ENCODE measurements at places on chromosomes 5 and 9.

DNA sequence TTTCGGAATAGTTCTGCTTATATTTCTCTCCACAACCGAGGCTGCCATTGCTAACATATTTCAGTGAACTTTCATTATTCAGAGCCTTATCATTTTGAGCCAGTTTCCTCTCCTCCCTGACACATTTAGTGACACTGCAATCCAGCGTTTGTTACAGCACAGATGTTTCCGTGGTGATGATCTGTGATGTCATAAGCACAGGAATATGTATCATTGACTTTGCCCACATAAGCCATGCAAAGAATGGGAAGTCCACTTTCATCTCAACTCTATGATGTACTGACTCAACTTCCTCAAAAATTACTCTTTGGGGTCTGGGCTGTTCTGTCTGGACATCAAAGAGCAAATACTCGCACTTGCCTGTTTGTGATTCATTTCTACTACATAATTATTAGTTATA lies 291.8 kb downstream of the EBF1 start:
- DNase-seq = no peak

GRCh38 chr5:128695791-128696530 lies 157.9 kb upstream of the FBN2 start:
- peak; percentile 9 for DNase-seq

GRCh38 chr9:21322911-21323461 lies 12.2 kb downstream of the KLHL9 start:
- no peak for DNase-seq

DNA sequence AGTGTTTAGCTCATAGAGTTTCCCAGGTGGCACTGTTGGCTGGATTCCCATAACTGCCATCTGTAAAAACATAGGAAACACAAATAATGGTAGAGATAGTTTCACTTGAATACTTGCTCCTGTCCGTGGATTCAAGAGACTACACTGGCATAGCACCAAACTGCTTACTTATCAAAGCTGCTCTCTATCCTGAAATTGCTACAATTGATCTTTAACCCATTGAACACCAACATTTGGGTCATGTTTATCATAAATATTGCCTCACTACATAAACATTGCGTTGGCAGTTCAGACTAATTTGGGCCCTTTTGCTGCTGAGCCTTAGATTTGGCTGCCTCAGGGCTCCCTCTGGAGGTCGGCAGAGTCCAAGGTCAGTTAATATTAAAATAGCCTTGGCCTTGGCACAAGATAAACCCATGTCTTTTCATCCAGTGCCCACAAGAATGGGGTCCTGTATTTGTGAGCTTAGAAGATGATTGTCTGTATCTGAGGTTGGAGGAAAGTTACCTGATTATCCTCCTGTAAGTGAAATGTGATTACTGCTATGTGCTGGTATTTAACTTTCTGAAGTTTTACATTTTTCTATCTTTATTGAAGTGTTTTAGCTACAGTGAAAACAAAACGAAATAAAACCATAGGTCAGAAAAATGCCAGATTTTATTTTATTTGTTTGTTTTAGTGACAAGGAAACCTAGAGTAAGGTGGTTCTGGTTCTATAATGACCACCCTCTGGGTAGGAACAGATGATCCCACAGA lies 4.0 kb upstream of the RANBP3L start:
- peak; percentile 37 for DNase-seq

DNA sequence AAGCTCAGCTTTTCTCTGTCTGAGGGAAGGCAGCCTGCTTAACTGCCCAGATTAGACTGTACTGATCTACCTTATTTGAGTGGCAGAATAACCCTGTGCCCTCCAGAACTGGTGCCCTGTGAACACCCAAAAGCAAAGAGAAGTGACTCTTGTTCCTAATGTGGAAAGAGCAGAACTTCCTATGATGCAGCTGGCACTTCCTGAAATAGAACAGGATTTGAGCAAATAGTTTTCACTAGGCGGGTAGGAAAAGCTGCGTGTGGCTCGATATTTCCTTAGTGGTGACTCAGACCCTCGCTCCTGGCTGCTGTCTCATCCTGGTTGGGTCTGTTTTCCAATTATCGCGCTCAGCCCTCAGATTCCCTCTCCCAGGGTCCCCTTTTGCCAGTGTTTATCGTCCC lies 89.9 kb downstream of the SH3TC2 start:
- DNase-seq = peak; percentile 93

DNA sequence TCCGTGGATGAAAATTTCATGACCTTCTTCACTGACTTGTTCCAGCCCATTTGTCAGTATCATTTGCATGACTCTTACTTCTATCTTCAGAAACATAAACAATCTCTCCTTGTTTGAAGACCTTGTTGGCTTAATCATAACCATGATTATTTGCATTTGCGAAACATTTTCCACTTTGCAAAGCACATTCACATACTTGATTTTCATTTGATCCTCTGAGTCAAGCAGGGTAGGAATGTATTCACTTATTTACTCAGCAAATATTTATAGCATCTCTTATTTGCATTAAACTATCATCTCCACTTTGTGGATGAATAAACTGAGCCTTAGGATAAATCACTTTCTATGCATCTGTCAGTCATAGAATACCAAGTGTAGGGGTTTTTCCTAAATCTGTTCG lies 343.0 kb upstream of the SGCD start:
- DNase-seq = no peak

GRCh38 chr9:21528123-21528808 lies 46.2 kb upstream of the IFNE start:
- DNase-seq = no peak

GRCh38 chr5:93681432-93681831 lies 60.0 kb downstream of the POU5F2 start:
- DNase-seq = no peak

DNA sequence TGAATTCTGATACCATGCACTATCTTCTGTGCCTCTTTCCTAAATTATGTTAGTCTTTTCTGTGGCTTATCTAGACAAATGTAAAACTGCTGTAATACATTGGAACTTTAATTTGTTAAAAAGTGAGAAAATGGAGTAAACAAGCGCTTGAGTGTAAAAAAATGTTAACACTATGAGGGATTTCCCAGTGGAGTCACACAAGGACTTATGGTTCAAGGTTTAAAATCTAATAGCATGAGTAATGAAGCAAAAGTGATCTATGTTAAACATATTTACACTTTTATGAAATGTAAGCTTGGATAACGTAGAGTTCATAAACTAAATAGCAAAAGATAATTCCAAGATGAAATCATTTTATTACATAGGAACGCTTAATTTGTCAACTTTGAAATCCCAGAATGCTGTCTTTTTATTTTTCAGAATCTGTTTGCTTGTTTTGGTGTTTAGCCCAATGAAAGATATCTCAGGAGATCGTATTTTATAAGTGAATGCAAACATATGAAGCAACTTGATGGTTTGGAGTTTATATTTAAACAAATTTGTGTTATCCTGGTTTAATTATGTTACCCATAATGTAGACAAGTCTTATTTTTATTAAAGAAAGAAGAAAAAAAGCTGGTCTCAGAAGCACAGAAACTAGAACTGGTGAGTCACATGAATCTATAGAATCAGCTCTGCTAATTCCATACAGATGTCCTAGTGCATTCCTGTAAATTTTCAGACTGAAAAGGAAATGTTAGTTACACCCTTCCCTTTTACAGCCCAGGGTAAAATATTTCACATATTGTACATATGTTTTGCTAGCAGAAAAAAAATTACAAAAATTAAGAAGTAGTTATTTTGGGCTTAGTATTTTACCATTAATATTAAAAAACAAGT lies 34.2 kb upstream of the FBN2 start:
- DNase-seq = peak; percentile 30

DNA sequence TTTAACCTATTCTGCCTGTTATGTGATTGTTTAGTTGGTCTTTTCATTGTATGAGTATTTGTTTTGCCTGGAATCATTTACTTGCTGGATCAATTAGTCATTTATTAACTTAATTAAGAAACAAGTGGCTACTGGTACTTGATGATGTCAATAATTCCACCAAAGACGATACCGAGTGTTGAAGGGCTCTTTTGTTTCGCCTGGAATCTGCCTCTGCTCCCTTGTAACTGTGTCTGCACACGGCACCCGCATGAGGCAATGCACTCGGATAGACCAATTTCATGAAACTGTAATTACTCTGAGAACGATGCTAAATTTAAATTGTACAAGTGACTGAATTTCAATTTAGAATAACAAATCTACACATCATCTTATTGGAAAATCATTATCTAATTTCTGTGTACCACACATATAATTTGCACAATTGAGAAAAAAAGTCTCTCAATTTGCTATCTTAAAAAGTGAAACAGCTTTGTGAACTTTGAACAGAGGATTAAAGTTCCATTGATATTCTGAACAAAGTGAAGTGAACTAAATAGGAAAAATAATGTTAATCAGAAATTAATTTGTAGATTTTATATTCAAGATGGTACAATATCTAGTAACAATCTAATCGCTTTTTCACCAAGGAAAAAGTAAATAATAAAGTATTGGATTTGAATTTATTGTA lies 143.2 kb downstream of the CTNND2 start:
- DNase-seq = no peak
